ENCODE measurements at places on chromosomes 16 and 17.

GRCh38 chr17:39138431-39139160, 12.8 kb downstream of the PLXDC1 start:
- DNase-seq: peak; percentile 38

GRCh38 chr17:72681844-72682243, 410.6 kb downstream of the SLC39A11 start:
- no peak for DNase-seq

DNA sequence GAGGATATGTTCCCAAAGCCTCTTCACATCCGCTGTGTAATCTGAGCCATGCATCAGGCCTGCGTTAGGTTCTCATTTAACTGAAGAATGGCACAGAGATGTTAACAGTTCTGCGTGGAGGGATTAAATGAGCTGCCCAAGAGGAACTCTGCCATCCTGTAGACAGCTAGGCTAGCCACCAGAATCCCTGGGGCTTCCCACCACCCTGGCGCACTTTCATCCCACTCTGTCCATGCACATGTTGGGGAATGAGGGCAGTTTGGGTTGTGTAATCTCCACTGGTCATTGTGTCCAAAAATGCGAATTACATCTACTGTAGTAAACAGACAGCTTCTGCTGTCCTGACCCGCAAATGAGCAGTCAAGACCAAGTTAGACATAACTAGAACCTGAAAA, 1.0 kb upstream of the GLG1 start:
- peak; percentile 28 for DNase-seq

GRCh38 chr17:3964203-3965117, at the start of gene ATP2A3:
ATP2A3 (minus strand) TSS chr17:3964437; CDS start chr17:3964291, 146 bp downstream.
- DNase-seq: no peak

DNA sequence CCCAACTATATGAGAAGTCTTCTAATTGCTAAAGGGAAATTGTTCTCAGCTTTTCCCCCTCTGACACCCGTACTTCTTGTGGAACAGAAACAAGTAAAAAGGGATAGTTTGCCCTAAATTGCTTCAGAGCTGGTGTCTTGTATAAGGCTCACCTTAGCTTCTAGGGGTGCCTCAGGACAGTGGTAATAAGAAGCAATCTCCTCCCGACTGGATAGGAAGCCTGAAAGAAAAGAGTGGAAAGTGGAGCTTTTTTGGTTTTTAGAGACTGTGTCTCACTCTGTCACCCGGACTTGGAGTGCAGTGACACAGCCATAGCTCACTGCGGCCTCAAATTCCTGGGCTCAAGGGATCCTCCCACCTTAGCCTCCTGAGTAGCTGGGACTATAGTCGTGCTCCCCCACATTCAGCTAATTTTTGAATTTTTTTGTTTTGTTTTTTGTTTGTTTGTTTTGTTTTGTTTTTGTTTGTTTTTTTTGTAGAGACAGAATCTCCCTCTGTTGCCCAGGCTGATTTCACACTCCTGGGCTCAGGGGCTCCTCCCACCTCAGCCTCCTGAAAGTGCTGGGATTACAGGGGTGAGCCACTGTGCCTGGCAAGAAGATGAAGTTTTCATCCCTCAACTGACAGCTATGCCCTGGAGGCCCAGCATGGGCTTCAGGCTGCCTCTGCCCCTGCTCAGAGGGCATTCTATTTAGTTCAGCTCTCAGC, 3.4 kb downstream of the TAT start:
- DNase-seq: no peak

DNA sequence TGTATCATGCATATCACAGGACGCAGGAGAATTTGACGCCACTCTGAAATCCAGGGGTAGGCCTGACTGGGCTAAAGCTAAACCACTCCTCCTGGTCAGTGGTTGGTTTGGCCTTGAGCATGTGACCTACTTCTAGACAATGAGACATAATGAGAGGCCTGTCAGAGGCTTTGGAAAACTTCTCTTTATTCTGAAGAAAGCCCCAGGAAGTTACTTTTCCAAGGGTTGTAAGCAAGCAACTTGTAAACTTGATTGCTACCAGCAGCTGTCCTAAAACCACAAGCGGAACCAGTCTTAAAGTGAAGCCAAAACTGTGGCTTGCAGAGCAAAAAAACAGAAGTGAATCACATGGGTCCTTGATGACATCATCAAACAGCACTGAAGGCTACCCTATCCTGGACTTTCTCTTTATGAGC, 138.2 kb upstream of the COX10 start:
- peak; percentile 54 for DNase-seq

DNA sequence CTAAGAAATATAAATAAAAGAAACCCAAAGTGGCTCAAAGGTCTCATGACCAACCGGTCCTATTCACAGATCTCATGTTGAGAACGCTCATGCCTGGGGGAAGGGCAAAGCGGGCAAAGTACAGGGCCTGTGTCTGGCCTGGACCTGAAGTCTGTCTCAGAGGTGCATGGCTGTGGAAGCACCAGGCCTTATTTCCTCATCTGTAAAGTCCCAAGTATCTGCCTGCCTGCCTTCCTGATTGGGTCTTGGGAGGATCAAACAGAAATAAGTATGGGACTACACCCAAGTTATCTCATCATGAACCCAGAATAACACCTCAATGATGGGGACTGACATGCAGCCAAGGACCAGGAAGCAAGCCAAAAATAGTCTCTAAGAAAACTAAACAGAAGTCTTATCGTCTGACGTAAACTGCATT, 14.2 kb downstream of the AXIN2 start:
- peak; percentile 34 for DNase-seq

- peak; percentile 85 for DNase-seq
Observed at GRCh38 chr17:68205251-68205807, 42.5 kb upstream of the AMZ2 start.

- DNase-seq: no peak
Observed at GRCh38 chr16:88475037-88475436, 22.0 kb downstream of the ZFPM1 start.

GRCh38 chr16:52235186-52235585, 311.8 kb downstream of the TOX3 start:
- DNase-seq: no peak

DNA sequence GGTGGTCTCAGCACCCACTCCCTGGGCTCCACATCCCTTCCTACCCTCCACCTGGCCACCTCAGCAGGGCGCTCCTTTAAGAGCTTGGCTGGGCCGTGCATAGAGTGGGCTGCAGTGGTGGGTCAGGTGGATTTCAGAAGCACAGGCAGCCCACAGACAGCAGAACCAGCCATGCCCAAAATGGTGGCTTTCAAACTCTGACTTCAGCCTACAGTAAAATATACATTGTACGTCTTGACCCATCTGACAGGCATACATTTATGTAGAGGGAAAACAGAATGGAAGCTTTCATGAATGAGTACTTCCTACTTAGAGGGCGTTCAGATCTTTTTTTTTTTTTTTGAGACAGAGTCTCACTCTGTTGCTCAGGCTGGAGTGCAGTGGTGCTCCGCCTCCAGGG, 26.0 kb upstream of the LASP1NB start:
- DNase-seq: no peak

- no peak for DNase-seq
Observed at GRCh38 chr17:66960613-66961012, 3.9 kb upstream of the CACNG4 start.

DNA sequence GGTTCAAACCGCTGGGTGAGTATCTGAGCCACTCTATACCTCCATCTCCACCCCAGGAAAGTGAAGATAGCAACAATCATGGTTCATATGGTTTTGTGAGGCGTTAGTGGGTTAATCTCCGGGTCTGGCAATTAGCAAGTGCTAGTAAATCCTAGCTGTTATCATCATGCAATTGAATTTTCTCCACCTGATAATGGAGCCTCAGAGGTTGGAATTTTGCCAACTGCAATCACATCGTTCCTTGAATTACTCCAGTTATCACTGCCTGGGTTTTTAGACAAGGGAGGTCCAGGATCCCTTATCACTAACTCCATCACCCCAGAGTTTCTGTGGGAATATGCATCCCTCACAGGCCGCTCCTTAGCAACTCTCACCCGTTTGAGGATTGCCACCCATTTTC, 311.5 kb downstream of the RBFOX1 start:
- DNase-seq: no peak

- DNase-seq: no peak
Observed at GRCh38 chr16:28846933-28847273, 755 bp upstream of the TUFM start.

DNA sequence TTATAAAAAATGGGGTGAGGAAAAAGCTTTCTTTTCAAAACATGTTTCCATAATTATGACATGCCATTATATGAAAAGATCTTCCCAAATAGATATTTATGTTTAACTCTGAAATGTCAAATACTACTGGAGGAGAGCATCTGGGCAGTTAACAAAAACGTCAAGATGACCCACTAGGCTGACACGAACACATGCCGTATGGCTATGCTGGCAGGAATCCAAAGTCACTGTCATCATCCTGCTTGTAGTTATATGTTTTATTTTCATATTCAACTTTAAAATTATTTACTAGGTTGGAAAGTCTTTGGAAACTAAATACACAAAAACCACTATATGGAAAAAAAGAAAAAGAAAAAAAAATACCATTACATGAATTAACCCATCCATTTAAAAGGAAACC, 27.3 kb downstream of the ANKFY1 start:
- DNase-seq: peak; percentile 35

- DNase-seq: no peak
Observed at GRCh38 chr17:74449773-74450172, 16.7 kb upstream of the CD300A start.

DNA sequence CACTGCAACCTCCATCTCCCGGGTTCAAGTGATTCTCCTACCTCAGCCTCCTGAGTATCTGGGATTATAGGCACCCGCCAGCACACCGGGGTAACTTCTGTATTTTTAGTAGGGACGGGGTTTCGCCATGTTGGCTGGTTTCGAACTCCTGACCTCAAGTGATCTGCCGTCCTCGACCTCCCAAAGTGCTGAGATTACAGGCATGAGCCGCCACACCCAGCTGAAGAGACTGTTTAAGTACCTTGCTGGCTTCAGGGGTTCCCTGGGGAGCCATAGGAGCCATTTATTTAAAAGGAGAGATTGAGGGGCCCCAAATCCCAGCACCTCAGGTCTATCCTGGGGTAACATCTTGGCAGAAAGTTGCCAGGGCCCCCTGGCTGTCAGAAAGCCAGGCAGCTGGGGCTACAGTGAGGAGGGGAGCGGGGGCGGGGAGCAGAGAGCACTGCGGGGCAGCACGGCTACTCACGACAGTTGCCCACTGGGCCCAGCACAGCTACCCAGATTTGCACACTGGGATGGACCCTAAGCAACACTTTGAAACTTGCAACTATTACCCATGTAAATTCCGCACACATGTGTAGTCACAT, 1.6 kb downstream of the SNAI3 start:
- no peak for DNase-seq

- no peak for DNase-seq
Observed at GRCh38 chr17:77528516-77529327, 388.0 kb downstream of the SEC14L1 start.

DNA sequence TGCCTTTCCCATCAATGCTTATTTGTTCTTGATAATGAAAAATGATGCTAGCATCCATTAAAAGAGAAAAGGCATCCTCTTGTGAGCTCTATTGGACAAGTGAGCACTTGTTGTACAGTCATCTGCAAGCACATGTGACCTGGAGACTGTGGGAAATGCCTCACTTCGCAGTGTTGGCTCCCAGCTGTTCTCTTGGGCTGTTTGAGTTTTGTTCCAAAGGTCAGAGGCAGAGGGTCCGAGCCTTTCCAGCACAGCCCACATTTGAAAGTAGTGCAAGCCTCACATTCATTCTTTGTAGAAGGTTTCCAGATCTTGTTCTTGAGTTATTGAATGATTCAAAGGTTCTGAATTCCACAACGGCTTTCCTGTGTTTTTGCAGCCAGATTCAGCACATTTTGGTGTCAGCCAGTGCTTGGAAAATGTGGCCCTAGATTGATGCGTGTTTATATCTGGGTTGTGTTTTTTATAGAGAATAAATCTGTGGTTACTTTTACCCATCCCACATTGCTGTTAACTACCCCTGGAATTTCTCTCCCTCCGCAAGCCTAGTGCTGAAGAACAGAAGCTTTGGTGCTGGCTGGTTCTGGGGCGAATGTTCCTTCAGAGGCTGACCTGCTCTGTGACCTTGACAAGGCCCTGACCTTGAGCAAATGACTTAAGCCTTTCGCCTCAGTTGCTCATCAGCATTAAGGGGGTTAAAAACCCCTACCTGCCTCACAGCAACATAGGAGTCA, 49.8 kb downstream of the CDH1 start:
- peak; percentile 80 for DNase-seq

GRCh38 chr17:41446806-41447205, 6.0 kb upstream of the KRT38 start:
- peak; percentile 49 for DNase-seq

DNA sequence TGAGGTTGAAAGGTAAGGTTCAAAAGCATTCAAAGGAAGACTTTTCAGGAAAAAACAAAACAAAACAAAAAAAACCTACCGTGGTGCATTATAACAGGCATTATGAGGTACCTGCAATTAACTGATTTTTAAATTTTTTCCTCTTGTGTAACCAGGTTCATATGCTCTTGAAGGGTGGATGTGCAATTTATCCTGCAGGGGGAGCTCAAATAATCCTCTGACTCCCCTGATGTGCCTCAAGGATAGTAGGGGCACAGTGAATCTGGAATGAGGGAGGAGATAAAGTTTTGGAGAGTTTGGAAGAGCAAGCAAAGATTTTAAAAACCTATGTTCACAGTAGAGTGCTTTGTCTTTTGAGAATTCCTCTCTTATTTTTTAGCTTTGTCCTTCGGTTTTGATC, 1349.4 kb downstream of the CDH8 start:
- DNase-seq: no peak

DNA sequence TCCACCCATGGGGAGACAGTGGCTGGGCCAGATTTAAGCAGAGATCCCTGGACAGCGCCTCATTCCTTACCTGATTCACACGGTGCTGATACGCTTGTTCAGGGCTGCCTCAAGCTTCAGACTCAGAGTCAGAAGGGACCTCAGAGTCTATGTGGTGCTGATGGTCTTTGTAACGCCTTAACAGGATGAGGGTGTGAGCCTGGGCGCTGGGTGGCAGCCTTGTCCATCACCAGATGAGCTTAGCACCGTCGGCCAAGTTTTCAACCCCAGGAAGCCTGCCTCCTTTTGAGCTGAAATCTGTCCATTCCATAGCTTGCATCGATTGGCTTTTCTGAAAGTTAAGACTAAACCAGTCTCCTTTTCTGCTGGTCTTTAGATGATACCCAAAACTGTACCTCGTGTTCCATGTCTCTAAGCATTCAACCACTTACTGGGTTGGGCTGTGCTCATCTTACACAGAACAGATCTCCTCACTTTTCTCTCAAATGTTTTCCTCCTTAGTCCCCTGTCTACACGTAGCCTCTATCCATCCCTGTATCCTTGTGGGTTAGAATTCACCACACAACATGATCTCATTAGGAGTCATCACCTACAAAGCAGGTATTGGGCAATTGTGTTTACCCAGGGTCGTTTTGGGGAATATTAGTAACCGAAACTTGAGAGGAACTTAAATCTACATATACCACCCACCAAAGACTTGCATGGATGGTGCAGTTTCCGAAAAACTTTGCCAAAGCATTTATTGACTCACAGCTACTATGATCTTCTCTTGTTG, 573.4 kb downstream of the CDH13 start:
- DNase-seq: no peak

GRCh38 chr17:66398059-66398458, 95.6 kb downstream of the PRKCA start:
- no peak for DNase-seq

- no peak for DNase-seq
Observed at GRCh38 chr17:45900136-45900535, 5.8 kb downstream of the MAPT start.

GRCh38 chr16:76195056-76195455, 82.1 kb upstream of the CNTNAP4 start:
- DNase-seq: no peak

Measured in fibroblast of skin of abdomen (primary cell).